ENCODE measurements at places on chromosomes 16 and 17.
A peak's percentile ranks its signal among the peaks of the same experiment; 100 is the strongest.

DNA sequence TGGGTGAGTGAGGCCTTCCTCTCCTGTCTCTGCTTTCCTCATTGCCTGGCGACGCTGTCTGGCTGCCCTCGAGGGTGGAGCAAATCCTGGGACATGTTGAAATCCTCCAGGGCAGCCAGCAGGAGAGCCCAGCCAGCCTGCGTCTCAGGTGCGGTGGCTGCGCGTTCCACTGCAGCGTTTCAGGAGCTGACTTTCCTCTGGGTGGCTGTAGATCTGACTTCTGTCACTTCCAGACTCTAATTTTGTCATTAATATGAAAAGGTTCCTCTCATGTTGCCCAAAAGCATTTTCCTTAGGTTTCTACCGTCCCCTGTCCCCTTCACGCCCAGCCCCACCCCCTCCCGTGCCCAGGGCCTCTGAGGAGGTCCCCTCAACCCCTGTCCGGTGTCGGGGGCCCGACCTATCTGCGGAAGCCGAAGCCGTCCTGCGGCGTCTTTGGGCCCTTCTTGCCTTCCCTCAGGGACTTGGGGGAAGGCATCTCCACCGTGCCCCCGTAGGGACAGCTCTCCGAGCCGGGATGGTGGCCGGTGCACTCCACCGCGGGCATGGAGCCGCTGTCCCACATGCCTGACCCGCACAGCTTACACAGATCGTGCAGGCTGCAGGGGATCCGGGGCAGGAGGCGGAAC lies 95.1 kb downstream of the TBC1D16 start:
- DNase-seq: peak; percentile 37

DNA sequence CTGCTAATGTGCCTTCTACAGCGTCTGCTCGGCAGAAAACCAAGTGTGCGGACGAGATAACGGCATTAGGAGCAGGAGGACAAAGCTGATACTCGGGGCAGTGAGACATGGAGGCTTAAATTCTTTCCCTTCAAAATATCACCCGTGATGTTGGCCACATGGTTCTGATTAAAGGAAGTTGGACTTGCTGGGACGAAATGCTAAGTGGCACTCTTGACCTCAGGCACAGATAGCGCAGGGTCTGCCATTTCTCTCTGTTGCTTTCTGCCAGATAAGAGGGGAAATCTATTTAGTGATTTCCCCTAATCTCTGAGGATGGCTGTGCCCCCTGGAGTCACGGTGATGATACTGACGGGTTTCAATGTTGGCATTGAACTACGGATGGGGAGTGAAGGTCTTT lies 509.6 kb upstream of the EEF2KMT start:
- no peak for DNase-seq

GRCh38 chr17:78558181-78558850 lies 18.9 kb downstream of the DNAH17 start:
- DNase-seq: peak; percentile 40

GRCh38 chr17:83036193-83036592 lies 43.2 kb upstream of the METRNL start:
- no peak for DNase-seq

- no peak for DNase-seq
These were observed 975 bp downstream of the CFAP20 start for GRCh38 chr16:58128181-58128631.

- no peak for DNase-seq
These were observed 294.6 kb downstream of the TMEM114 start for GRCh38 chr16:8295513-8296237.

DNA sequence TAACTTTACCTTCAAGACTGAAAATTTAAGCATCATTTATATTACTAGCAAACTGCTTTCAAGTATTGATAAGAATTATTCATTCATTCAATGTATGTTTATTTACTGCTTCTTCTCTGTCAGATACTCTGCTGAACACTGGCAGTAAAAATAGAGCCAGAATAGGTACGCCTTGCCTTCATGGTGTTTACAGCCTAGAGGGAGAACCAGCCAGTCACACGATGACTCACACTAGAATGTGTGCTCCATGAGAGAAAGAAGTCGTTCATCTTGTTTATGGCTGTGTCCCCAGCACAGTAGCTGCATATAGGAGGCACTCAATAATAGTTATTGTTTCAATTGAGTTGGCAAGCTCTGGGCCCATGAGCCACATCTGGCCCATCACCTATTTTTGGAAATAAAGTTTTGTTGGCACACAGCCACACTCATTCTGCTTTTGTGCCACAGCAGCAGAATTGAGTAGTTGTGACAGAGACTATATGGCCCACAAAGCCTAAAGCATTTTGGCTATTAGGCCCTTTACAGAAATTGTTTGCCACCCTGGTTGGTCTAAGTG lies 84.2 kb downstream of the TMC6 start:
- DNase-seq: peak; percentile 41

Measured in SK-MEL-5 (cell line).